ENCODE measurements at places on chromosomes 1 and 21. TPM values are rescaled to one million over a fixed set of nuclear protein-coding genes. Genes with fewer than 3 reads are reported as not detected.

The LCE3E gene
- total RNA-seq: not detected

- no peak for DNase-seq
Measured at GRCh38 chr1:10019561-10019960, 13.2 kb upstream of the UBE4B start.

GRCh38 chr1:55420026-55420425 is 204.9 kb upstream of the USP24 start:
- DNase-seq: no peak

GRCh38 chr1:161421456-161421855 is 53.8 kb upstream of the CFAP126 start:
- DNase-seq: no peak
